ENCODE measurements at places on chromosomes 5 and 9. TPM values are rescaled to one million over a fixed set of nuclear protein-coding genes. Genes with fewer than 3 reads are reported as not detected.

ENTPD2 gene
- total RNA-seq: not detected

EQTN gene
- not detected for total RNA-seq

PLPP6 gene
- 6.8 TPM for total RNA-seq

MSMP gene
- not detected for total RNA-seq

GAPT gene
- total RNA-seq: not detected

MTX3 gene
- 17.0 TPM for total RNA-seq

PCDHGA3 gene
- 0.22 TPM for total RNA-seq

ERCC8 gene
- total RNA-seq: 21.4 TPM

SECISBP2 gene
- 27.8 TPM for total RNA-seq

IFNA21 gene
- not detected for total RNA-seq

LECT2 gene
- total RNA-seq: not detected

MYMK gene
- total RNA-seq: not detected

SYK gene
- total RNA-seq: not detected

CCDC152 gene
- total RNA-seq: 1.2 TPM

C9 gene
- total RNA-seq: 1.1 TPM

PLAC8L1 gene
- not detected for total RNA-seq

SVEP1 gene
- 42.2 TPM for total RNA-seq

Measured in uterine smooth muscle cell (primary cell).